NCI-H69 (cell line): ENCODE measurements at places on chromosomes 3 and 15.

GRCh38 chr3:139472380-139473010, 3.8 kb downstream of the RBP2 start:
- DNase-seq, result no peak

GRCh38 chr3:184155644-184156521, 706 bp downstream of the DVL3 start:
- peak; percentile 72 for DNase-seq

DNA sequence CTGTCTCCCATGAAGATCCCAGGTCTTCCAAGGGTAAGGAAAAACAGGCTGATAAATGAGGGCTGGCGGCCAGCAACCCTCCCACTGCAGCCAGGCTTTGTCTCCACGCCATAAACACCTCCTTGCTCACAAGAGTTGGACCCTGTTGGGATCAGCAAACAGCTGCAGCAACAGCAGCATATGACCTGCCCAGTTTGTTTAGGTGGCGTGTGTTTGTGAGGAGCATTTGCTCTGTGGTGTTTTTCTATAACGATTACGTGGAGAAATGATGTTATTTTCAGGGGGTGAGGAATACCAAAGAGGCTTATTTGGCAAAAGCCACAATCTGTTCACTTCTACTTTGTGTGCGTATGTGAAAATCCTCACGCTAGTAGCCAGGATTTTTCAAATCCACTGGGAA, 58.5 kb downstream of the RFTN1 start:
- peak; percentile 92 for DNase-seq

GRCh38 chr15:29695489-29696167, 126.6 kb downstream of the TJP1 start:
- peak; percentile 25 for DNase-seq

DNA sequence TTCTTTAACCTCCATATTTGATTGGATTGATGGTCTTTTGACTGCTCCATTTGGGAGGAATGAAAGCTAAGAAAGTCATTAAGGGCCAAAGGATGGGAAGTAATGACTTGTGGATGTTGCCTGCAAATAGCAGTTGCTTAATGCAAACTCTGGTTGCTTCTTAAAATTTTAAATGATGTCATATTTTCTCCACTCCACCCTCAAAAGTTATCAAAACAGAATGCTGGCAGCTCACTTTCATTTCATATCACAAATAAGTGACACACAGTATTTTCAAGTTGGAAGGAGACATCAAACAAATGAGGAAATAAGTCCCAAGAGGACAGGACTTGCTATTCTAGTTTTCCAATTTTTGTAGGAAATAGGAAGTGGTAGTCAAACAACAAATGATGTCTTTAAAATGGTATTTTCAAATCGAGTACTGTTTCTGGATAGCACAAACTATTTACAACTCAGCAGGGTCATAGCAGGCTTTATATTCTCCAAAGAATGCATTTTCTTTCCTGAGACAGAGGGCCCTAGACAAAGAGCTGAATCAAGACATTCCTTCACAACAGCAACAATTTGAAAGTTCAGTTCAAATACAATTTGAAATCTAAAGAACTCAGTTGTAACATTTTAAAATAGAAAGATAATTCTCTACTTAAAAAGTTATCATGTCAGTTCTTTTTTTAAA, 165.1 kb upstream of the UBE2E1 start:
- DNase-seq, result no peak

DNA sequence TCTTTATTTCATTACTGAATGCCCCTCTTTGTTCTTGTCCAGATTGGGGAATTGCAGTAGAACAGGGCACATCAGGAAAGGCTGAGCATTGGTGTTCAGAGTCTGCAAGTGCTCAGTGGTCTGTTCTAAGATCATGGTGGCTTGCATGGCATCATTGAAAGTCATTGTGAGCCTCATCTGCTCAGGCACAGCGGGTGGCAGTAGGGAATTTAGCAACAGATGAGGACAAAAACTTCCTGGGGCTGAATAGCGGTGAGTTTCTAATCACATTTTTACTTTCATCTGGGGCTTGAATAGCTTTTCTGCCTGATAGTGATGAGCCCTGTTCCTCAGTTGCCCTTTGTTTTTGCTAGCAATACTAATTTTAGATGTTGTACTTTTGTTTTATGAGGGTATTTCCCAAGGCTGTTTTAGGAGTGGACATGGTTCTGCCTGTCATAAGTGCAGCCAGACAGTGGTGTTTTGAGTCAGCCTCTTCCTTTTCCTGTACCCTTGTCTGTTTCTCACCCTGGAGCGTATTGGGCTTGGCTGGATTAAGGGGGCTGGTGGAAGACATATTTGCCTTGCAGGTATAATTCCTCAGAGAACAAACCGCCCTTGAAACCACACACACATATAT, 127.2 kb upstream of the IL12A start:
- DNase-seq, result peak; percentile 52

DNA sequence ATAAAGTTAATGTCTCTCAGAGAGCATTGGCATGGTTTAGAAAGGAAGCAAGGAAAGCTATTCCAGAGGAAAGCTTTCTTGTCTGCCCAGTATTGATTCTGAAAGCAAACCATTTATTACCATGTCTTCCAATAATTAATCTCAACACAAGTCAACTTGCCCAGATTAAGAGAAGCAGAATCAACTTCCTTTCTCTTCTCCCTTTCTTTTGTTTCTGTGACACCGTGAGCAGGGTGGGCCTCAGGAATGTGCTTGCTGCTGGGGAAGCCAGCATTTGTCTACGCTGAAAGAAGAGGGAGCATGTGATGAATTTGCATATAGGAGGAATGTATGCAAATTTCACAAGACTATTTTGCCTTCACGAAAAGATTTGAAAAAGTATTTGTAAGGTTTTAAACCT, 368.6 kb upstream of the ROPN1 start:
- peak; percentile 20 for DNase-seq

DNA sequence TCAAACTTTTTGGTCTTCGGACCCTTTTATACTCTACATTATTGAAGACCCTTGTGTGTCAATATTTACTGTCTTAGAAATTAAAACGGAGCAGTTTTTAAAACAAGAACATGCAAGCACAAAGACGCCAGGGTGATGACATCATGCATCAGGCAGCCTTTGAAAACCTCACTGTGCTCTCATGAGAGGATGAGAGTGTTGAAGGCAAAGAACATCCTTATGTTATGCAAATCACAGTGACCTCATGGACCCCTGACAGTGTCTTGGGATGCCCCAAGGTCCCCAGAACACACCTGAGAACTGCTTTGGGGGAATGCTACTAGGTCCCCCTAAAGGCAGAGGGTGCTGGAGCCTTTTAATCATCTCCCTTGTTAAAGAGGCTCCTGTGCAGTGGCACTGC, 51.6 kb downstream of the CHDH start:
- no peak for DNase-seq

DNA sequence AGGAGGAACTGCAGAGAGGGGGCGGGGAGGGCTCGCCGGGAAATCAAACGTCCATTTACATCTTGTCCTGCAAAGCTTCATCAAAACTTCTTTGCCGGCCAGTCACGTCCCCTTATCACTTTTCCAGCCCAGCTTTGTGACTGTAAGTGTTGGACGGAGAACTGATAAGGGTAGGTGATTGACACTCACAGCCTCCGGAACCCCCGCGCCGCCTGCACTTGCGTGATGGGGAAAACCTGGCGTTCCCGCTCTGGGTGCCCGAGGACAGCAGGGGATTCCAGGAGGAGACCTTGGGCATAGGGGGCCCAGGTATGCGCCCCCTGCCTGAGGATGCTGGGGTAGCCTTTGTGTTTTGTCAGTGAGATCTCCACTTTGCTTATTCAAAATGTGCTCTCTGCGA, 72.8 kb upstream of the ANKRD34C start:
- DNase-seq, result no peak

DNA sequence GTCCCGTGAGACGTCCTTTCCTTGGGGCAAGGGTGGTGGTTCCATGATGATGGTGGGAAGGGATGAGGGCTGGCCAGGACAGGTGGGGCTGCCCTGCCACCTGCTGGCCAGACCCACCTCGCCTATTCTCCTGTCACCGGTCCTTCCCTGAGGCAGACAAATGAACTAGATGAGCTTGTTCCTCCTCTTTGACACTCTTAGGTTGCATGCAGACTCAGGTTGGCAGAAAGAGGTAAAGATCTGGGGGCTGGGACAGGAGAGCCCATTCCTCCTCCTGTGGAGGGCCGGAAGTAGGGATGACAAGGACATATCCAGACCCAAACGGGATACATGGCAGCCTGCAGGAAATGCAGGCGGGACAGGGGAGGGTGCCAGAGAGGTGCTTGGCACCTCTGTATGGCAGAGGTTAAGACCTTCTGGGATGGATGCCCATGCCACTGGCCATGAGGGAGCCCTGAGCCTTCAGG, 38.6 kb downstream of the ACSBG1 start:
- DNase-seq, result peak; percentile 24

- DNase-seq, result no peak
These were observed 254.1 kb upstream of the SATB1 start for GRCh38 chr3:18679238-18679637.

- no peak for DNase-seq
These were observed 102.9 kb downstream of the LRRC49 start for GRCh38 chr15:70995383-70995970.

DNA sequence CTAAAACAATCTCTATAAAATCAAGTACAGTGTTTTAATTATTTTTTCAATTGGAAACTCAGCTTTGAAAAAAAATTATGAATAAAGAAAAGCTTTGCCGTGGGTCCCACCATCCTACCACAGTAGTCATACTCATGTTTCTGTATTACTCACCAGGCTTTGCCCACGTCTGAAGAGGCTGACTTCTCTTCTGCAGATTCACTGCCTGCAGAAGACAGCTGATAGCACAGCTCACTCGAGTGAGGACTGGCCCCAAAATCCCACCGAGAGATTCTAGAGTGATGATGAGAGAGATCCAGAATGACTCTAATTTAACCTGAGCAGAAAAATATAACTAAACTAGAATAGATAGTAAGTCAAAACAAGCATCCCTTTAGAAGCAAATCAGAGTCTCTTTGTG, 11.9 kb downstream of the C2CD4B start:
- no peak for DNase-seq

GRCh38 chr3:170204023-170204472, 18.2 kb upstream of the PRKCI start:
- peak; percentile 95 for DNase-seq

DNA sequence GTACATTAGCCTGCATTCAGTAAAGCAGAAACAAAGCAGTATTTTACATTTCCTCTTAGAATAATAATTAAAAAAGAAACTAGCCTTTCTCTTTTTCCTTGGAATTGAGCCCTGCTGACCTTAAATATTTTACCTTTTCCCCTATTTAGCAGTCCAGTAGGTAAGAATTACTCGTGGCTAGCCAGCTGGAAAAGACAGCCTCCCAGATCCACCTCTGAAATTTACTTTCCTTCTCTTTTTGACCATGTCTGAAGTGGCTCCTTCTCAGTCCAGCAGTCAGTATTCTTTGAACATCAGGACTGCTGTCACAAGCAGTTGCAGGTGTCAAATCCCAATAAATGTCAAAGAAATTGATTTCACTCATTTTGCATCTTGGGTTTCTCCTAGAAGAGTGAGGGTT, 311.5 kb upstream of the DCBLD2 start:
- DNase-seq, result no peak

DNA sequence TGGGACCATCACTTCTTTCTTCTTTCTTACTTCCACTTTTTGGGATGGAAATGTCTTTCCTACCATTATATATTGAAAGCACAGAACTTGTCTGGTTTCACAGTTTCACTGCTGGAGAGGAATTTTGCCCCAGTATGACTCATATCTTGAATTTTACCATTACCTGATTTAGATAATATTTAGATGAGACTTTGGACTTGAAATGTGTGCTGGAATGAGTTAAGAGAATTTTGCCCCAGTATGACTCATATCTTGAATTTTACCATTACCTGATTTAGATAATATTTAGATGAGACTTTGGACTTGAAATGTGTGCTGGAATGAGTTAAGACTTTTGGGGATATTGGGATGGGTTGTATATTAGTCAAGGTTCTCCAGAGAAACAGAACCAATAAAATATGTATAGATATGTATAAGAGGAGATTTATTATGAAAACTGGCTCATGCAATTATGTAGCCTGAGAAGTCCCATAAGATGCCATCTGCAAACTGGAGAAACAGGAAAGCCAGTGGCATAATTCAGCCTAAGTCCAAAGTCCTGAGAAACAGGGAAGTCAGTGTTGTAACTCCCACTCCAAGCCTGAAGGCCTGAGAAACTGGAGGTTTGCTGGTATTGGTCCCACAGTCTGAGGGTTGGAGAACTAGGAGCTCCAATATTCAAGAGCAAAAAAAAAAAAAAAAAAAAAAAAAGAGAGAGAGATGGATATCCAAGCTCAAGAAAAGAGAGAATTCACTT, 1029.2 kb downstream of the EPHA3 start:
- DNase-seq, result no peak

- DNase-seq, result no peak
These were observed 254.3 kb downstream of the TLE3 start for GRCh38 chr15:69843276-69843899.

GRCh38 chr3:125357032-125357658, 18.0 kb downstream of the ZNF148 start:
- DNase-seq, result peak; percentile 64

DNA sequence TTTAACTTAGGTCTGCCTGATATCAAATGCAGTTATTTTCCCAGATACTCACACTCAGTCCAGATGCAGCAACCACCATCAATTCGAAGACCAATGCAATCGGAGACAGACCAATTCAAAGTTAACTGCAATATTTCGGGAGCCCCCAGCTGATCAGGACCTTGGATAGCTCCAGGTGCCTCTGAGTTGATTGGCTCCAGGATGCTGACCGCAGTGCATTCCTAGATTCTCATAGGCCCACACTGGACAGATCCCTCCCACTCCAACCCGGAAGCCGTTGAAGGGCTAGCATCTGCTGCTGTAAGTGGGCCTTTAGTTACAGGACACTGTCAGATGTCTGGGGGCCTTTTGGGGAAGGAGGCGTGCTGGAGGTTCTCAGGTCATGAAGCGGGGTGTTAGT, 89.5 kb upstream of the ATP2B2 start:
- no peak for DNase-seq

DNA sequence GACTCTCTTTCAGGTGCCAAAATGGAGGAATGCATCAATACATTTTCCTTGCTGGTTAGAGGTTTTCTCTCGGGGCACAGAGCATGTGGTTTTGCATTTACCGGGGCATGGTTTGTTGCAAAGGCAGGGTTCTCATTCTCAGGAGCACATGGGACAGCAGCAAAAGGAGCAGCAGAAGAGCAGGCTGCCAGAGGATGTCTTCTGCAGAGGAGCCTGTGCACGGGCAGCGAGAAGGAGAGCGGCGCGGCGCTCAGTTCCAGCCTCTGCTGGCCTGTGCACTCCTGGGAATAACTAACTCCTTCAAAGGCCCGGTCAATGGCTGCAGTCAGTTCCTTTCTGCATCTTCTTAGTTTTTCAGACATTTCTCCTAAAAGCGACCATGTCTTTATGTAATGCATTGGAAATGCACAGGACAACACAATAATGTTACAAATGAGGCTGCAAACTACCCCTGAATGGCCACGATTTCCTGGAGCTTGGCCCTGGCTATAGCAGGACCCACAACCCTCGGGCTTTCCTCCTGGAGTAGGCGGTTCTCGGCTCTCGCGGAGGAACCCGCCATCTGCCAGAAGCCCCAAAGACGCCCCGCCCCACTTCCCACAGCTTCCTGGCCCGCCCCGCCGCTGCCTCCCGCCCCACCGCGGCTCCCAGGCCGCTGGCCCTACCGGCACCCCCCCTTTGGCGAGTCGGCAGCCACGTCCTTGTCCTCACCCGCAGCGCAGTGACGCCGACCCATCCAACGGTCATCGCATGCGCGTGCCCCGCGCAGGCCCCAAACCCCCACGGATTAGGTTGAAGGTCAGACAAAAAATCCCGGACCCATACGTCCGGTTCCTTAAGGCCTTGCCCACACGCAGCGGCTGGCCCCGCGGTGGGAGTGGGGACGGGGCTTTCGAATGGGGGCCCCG, at the start of gene C3orf62:
TSS of gene C3orf62 (minus strand) at position 758 of the 908 bp plus-strand sequence. CDS start at position 398, 360 bp downstream.
- peak; percentile 88 for DNase-seq

- no peak for DNase-seq
These were observed 68.6 kb downstream of the ARPP21 start for GRCh38 chr3:35707904-35708303.
